ENCODE measurements at places on chromosomes 3 and 15.

DNA sequence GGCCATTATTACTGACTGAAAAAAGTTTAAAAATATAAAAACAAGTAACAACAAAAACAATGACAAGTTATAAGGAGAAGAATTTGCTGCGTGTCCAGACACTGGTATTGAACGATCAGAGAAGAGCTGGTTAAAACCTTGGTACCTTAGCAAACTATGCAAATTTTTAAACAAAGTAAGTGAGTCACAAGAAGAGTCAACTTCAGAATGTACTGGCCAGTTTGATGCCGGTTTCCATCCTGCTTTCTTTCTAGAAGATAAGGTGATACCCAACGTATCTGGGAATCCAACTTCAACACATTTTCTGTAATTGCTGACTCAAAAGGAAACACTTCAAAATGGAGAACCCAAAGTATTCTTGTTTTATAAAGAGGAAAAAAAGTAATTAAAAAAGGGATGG, 49.8 kb downstream of the RUBCN start:
- DNase-seq = no peak

DNA sequence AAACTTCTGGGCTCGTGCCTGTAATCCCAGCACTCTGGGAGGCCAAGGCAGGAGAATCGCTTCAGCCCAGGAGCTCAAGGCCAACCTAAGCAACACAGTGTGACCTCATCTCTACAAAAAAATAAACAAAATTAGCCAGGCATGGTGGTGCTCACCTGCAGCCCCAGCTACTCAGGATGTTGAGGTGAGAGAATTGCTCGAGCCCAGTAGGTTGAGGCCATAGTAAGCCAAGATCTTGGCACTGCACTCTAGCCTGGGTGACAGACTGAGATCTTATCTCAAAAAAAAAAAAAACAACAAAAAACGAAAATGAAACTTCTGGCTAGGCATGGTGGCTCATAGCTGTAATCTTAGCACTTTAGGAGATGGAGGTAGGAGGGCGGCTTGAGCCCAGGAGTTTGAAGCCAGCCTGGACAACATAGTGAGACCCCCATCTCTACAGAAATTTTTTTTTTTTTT, 53.7 kb downstream of the PIK3CB start:
- no peak for DNase-seq

- peak; percentile 96 for DNase-seq
Measured at GRCh38 chr15:58546635-58547627, 115.1 kb downstream of the LIPC start.

- no peak for DNase-seq
Measured at GRCh38 chr3:9399337-9399703, 1.9 kb downstream of the SETD5 start.

GRCh38 chr3:110341047-110341446, 730.6 kb upstream of the NECTIN3 start:
- peak; percentile 25 for DNase-seq

GRCh38 chr3:9815986-9816385, 5.9 kb downstream of the TTLL3 start:
- no peak for DNase-seq

- no peak for DNase-seq
Measured at GRCh38 chr15:62818691-62819090, 223.9 kb upstream of the TPM1 start.

- DNase-seq = no peak
Measured at GRCh38 chr3:127151992-127152650, 40.8 kb upstream of the PRR23E start.

DNA sequence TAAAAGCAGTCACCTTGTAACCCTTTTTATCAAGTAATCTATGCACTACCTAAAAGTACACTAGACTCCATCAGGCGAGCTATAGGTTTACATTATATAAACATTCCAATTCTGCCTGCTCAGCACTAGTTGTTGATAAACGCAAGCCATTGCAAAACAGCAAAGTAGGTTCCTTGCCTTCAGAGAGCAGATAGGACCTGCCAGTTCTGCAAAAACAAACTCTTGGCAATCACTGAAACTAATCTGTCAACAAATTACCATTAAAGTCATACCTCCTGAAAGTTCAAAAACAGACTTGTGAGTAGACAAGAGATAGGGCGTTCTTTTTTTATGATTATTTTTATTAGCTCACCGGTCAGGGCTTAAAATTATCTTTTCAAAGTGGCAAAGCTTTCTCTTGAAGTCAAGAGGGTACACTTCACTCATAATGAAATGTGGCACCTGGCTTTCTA, 392.5 kb downstream of the FOXP1 start:
- no peak for DNase-seq

DNA sequence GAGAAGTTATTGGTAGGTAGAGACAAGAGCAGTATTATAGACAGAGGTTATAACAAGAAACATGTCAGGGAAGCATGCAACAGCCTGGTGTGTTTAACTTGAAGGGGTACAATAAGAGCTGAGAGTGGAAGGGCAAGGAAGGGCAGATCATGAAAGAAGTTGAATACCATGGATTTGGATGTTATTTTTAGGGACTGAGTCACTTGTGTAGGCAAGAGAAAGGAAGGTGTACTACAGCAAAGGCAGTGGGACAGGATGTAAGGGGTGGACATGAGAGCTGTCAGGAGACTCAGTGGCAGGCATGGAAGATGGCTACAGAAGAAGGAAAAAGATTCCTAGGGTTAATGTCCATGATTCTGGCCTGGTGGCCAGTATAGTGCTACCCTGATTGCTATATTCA, 66.4 kb downstream of the TFG start:
- no peak for DNase-seq

GRCh38 chr15:74584779-74585178, 30.9 kb upstream of the CLK3 start:
- DNase-seq = no peak

DNA sequence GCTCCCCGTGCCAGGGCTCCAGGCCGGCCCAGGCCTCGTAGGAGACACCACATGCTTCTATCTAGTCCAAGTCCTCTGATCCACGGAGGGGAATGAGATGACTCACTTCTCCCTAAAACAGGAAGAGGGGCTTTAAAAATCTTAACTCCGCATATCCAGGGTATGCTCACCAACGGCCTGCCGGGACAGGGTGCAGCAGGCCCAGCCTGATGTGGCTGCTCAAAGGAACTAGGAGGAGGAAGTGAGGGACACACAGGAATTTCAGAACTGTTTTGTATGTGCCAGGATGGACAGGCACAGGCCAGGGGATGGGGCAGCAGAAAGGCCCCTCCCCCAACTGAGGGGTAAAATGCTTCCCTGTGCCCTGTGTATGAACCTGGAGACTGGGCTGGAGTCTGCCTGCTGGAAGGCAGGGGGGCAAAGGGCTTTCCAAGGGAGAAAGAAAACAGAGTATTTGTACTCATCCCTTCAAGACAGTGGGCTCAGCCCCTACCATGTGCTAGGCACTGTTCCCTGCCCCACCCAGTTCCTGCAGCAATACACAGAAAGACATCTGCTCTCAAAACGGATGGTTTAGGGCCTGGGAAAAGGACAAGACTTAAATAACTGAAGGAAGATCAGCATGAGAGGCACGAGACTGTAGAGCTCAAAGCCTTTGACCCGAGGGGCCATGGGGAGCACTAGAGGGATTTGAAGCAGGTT, 22.1 kb downstream of the CHDH start:
- DNase-seq = no peak

- no peak for DNase-seq
Measured at GRCh38 chr15:90131848-90132247, 29.6 kb upstream of the IDH2 start.

DNA sequence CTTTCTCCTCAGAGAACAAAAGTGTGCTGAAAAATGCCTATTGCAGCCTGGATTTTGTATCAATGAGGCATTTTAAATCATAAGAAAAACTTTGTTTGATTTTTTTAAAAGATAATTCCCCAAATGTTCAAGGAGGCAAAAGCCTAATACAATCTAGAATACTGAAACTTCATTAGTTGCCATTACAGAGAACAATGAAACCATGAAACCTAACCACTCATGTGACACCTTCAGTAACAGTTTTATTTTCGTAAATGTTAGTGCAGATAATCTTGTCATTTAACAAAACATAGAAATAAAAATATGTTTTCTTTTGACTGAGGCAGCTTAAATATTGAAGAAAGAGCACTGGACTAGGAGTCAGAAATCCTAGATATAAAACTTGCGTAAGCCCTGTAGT, 655.9 kb downstream of the RBMS3 start:
- DNase-seq = no peak

GRCh38 chr15:65766422-65767263, 25.4 kb downstream of the DENND4A start:
- DNase-seq = peak; percentile 52

- DNase-seq = no peak
Measured at GRCh38 chr15:92989470-92989869, 89.3 kb downstream of the CHD2 start.

DNA sequence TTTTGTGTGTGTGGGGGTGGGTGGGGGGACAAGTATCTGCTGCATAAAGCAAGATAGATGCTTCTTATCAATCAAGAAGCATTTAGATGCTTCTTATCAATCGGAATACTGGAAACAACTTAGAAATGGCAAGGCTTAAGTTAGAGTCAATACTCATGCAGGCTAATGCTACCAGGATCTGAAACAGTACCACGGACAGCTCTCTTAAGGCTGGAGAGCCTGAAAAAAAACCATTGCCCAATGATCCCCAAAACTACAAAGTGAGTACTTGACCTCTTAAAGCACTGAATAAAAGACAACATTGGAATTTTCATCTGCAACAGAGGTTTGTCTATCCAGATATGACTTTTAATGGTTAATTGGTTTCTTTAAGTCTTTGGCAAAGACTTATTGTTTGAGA, 262.3 kb downstream of the GAP43 start:
- peak; percentile 5 for DNase-seq

DNA sequence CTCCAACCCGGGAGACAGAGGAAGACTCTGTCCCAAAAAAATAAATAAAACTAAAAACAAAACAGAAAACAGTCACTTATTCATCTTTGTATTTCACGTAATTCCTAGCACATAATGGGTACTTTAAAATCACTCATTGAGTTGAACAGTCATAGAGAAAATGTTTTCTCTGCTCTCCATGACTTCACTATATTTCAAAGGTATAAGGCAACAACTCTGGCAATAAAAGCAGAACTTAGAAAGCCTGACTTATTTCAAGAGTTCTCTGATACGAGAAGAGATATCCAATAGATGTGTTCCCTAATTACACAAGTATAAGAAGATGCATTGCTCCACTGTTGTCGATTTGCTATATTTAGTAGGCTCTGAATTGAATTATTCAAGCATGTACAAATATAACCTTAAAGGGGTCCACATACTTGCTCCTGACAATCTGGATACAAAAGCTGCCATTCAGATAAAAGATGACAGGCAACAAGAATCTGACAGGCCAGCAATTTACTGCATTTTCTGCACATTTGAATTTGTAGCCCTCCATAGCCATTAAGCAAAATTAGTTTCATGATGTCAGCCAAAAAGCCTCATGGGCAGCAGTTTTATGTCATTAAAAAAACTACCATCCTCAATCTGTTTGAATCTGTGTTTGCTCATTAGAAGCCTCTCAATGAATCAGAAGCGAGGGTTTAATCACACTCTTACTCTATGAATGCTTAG, 47.9 kb downstream of the PEAK1 start:
- DNase-seq = no peak

GRCh38 chr3:43774799-43775198, 84.1 kb downstream of the ABHD5 start:
- DNase-seq = no peak

GRCh38 chr15:23647421-23648370, at the start of gene MAGEL2:
MAGEL2 (minus strand) TSS chr15:23647867; CDS start chr15:23647742, 125 bp downstream.
- DNase-seq = no peak

DNA sequence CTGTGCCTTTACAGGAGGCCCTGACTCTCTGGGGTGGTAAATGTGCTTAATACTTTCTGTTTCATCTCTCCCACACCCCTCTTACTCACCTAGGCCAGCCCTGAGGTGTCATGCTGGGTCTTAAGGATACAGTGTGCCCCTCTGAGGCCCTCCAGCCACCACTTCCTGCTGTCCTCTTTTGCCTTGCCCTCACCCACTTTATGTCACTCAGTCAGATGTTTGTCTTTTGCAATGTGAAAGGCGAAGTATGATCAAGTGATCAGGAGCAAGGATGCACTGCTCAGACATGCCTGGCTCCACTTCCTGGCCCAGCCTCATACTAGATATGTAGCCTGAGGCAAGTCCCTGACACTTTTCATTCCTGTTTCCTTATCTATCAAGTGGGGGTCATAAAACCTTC, 339.0 kb upstream of the NR2E3 start:
- peak; percentile 35 for DNase-seq

DNA sequence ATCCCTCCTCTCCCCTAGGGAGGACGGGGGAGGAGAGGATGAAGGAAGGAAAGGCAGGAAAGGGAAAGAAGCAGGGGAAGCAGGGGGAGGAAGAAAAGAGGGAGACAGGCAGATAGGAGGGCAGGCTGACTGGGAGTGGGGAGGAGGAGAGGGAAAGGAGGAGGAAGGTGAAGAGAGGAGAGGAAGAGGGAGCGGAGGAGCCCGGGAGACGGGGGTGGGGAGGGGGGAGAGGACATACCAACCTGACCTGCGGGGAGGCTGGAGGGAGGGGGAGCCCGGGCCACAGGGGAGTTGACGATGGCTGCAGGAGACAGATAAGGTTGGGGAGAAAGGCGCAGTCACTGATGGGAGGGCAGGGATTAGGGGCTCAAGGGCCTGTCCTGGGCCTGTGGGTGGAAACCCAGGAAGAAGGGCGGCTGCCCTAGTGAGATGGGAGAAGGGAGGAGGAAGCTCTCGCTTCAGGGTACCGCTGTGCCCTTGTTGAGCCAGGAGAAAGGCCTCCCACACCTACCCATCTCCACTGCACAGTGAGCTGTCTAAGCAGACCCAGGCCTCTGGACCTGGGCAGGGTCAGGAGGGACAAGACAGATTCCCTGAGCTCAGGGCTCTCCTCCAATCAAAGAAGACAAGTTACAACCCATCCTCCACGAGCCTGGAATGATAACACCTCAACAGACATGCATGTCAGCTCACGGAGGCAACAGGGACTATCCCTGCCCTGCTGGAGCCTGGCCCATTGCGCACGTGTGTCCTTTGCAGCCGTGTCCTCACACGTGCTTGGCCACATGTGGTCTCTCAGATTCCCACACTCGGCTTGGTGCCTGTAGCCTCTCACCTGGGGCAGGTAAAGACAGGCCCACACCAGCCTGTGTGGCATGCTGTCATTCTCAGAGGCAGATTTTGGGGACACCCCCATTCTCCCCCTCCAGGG, 27.9 kb downstream of the C3orf18 start:
- no peak for DNase-seq

DNA sequence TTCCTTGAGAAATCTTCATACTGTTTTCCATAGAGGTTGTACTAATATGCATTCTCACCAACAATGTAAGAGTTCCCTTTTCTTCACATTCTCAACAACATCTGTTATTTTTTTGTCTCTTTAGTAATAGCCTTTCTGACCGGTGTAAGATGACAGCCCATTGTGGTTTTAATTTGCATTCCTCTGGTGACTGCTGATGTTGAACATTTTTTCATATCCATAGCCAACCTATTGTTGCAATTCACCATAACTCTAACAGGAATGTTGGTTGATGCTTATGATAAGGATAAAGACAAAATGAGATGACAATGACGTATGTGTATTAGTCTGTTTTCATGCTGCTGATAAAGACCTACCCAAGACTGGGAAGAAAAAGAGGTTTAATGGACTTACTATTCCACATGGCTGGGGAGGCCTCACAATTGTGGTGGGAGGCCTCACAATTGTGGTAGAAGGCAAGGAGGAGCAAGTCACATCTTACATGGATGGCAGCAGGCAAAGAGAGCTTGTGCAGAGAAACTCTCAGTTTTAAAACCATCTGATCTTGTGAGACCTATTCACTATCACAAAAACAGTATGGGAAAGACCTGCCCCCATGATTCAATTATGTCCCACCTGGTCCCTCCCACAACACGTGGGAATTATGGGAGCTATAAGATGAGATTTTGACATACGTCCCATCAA, 37.6 kb upstream of the RHCG start:
- no peak for DNase-seq

Data from PC-3 (cell line).